ENCODE measurements at places on chromosomes 5 and 9.
A peak's percentile ranks its signal among the peaks of the same experiment; 100 is the strongest.

GRCh38 chr9:22111954-22112247 lies 102.8 kb upstream of the CDKN2B start:
- no peak for DNase-seq

GRCh38 chr5:73188764-73189531 lies 16.0 kb downstream of the TMEM174 start:
- DNase-seq = no peak

- DNase-seq = peak; percentile 39
Observed at GRCh38 chr9:123353984-123354591, 1.9 kb upstream of the CRB2 start.

- DNase-seq = no peak
Observed at GRCh38 chr9:97039514-97039860, 545 bp upstream of the CTSV start.

GRCh38 chr5:93941897-93942296 lies 200.5 kb upstream of the POU5F2 start:
- peak; percentile 12 for DNase-seq

GRCh38 chr9:81465468-81466011 lies 223.8 kb downstream of the TLE1 start:
- no peak for DNase-seq

GRCh38 chr5:148202531-148203203 lies at the start of gene SPINK6:
Gene SPINK6 (plus strand): TSS chr5:148203042. CDS start chr5:148203097, 55 bp downstream.
- no peak for DNase-seq
